ENCODE measurements at places on chromosomes 3 and 15.
A peak's percentile ranks its signal among the peaks of the same experiment; 100 is the strongest.

DNA sequence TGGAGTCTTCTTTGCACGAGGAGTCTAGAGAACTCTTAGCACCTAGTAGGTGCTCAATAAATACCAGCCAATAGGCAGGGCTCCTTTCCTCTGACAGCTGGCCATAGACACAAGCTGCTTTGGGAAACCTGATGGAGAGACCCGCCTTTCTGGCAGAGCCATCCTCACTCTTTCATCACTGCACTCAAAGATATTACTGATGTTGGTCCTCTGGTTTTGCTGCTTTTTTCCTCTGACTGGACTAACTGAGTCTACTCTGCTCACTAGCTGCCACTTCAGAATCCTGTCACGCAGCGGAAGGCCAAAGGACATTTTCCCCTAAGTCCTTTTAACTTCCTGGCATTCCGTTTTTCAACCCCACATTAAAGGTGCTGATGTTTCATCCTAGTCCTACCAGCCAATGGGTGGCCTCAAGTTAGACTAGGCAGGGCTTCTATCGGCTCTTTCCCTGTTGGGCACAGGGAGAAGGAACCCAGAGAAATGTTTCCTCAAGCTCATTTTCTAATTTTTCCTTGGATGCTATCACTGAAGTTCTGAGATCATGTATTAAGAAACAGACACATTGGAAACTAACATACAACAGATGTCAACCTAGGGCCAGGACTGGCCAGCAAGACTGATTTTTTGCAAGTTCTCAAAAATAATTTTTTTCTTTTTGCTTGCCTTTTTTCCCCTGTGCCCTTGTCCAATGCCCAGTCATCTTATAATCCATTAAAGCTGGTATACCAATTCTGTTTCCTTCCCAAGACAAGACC is 132.8 kb upstream of the ICE2 start:
- DNase-seq, result no peak

- DNase-seq, result peak; percentile 72
Measured at GRCh38 chr3:42830437-42831320, 21.4 kb downstream of the ACKR2 start.

DNA sequence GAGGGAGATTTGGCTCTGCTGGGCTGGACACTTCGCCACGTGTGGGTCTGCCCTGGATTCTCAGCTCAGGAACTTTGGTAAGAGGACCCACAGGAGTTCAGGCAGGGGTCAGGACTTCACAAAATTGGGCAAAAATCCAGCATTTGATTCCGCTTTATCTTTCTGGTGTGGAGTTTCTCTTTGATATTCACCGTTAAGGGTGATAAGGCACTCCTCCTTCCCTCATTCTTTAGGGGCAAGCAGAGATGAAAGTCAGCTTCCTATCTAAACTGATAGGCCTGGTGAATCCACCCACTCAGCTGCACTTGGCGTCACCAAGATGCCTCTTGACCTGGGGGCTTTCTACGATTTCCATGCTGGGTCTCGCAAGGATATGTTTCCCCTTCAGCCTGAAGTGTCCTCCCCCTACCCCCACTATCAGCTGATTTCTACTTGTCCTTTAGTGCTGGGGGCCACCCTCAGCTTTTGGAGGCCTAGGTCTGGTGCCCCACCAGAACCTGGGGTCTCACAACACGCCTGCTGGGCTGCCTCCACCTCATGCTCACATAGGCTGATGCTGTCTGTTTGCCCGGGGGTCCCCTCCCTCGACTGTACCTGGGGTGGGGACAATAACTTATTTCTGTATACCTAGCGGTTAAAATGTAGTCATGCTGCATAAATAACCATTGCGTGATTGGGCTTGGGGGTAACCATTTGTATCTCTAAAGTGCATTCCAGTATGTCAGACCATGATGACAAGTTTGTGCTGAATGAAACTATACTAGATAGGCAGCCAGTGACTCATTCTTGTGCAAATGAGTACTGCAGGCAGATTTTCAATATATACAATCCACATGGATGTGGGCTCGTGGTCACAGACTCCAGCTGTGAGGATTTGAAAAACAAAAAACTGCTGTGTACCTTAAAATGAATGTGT is 248.3 kb downstream of the ADAMTS17 start:
- DNase-seq, result no peak

- DNase-seq, result peak; percentile 9
Measured at GRCh38 chr3:149784064-149784704, 8.2 kb downstream of the ANKUB1 start.

DNA sequence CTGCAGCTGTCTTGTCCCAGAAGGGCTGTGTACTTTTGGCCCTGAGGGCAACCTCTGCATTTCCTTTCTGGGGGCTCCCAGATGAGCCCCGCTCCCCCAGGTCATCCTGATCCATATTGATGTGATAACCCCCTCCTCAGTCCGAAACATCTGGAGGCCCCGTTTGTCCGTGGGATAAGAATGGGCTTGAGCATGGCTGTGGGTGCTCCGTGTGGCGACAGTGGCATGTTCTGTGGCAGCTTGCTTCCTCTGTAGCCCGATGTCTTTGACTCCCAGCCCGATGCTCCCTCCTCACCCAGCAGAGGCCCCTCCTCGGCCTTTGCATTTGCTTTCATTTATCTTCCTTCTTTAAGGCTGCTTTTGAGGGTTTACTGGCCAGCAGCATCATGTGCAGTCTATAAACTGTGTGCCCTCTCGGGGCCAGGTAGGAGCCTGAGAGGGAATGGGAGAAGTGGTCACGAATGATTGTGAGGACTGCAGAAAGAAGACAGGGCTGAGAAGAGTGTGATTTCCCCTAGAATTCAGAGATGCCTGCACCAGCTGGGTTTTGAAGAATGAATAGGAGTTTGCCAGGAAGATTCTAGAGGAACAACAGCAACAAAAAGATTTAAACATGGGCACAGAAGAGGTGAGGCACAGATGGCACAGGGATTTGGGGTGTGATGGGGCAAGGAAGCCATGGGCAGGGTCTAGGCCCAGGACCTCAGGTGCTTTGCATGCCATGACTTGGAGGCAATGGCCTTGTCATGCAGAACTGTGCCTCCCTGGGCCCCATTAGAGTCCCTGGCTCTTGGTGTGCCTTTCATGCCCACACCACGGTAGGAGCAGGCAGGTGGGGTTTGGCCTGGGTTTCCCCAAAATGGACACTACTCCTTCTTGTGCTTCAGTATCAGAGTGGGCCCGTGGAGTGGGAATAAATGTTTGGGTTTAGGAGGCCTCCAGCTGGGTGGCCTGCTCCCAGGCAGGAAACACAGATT is 34.2 kb downstream of the APBA2 start:
- no peak for DNase-seq

- DNase-seq, result no peak
Measured at GRCh38 chr15:22942877-22943276, 37.3 kb downstream of the CYFIP1 start.

DNA sequence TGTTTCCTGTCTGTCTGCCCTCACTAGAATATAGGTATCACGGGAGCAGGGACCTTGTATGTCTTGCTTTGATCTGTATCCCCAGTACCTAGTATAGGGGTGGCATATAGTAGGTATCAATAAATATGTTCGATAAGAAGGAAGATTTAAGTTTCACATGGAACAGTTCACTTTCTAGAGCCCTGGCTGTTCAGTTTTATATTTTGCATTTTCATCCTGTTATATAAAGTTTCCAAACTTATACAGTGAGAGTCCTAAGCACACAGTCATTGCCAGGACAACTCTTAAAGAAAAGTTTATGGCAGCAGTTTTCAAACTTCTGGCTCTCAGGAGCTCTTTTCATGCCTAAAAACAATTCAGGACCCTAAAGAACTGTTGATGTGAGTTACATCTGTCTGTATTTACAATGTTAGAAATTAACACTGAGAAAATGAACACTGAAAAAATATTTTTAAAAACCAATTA is 13.4 kb downstream of the ITPR1 start:
- DNase-seq, result no peak

- DNase-seq, result no peak
Measured at GRCh38 chr3:52983828-52984227, 62.0 kb downstream of the SFMBT1 start.

GRCh38 chr15:25469377-25469776 is 30.6 kb upstream of the UBE3A start:
- no peak for DNase-seq

DNA sequence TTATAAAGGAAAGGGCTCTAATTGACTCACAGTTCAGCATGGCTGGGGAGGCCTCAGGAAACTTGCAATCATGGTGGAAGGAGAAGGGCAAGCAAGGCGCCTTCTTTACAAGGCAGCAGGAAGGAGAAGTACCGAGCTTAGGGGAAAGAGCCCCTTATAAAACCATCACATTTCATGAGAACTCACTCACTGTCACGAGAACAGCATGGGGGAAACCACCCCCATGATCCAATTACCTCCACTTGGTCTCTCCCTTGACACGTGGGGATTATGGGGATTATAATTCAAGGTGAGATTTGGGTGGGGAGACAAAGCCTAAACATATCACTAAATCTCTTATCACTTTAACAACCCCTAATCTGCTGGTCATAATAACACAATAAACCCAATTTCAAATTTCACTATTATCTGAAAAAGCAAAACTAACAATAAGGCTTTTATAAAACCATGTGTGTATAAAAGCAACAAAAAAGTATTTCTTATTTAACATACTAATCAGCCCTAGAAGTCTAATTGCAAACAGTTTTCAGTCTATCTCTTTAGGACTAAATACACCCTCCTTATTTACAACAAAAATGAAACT is 43.2 kb downstream of the SCAPER start:
- DNase-seq, result no peak

DNA sequence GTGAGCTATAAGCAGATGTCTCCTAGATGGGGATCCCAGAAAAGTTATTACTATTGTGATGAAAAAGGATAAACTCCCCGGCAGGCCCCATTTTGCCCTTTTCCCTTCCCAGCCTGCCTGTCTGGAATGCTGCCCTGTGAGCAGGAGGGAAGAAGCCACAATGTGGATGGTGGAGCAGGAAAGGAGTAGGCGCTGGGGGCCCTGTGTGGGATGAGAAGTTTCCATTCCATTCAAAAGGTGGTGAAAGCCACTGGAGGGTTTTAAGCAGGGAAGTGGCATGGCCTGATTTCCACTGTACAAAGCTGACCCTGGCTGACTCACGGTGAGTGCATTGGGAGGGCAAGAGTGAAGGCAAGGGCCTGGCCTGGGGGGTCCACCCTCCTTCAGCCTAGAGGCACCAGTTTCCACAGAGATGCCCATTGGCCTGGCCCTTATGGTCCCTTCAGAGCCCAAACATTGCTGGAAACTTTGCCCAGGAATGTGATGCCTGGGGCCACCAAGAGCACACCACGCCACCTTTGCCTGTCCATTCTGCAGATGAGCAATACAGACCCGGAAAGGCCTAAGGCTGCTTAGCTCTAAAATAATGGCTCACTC is 206.9 kb downstream of the RPLP1 start:
- peak; percentile 67 for DNase-seq

- DNase-seq, result no peak
Measured at GRCh38 chr3:183537295-183537730, 18.2 kb downstream of the KLHL6 start.

DNA sequence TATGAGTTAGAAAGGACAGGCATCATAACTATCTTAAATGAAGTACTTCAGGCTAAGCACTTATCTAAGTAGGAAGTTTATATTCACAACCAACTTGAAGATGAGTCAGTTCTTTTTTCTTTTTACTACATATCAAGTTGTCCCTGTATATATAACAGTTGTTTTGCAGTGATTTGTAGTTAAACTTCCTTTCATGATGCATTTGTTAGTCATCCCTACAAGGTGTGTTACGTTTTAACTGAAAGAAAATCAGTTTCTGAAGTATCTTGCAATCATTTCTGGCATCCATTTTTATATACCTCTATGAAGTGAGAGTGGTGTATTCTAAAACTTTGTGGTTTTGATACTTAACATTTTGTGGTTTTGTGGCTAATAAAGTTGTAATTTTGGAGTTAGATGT is 46.1 kb downstream of the ZFAND6 start:
- DNase-seq, result no peak
